Stimulated activated CD8-positive, alpha-beta memory T cell treated with anti-CD3 and anti-CD28 coated beads, Interleukin-15, amount 100 ng/mL, for 4 hours (primary cell): ENCODE measurements at places on chromosomes 7 and 10.

- DNase-seq, result no peak
Observed at GRCh38 chr7:90579181-90579688, 16.9 kb upstream of the CDK14 start.

- DNase-seq, result no peak
Observed at GRCh38 chr10:99540657-99541531, 8.2 kb downstream of the NKX2-3 start.

GRCh38 chr7:111041577-111041976 is 49.4 kb upstream of the LRRN3 start:
- DNase-seq, result no peak

GRCh38 chr10:32125023-32125422 is 68.8 kb upstream of the KIF5B start:
- DNase-seq, result no peak

GRCh38 chr10:99870123-99870730 is 87.8 kb downstream of the ABCC2 start:
- no peak for DNase-seq

DNA sequence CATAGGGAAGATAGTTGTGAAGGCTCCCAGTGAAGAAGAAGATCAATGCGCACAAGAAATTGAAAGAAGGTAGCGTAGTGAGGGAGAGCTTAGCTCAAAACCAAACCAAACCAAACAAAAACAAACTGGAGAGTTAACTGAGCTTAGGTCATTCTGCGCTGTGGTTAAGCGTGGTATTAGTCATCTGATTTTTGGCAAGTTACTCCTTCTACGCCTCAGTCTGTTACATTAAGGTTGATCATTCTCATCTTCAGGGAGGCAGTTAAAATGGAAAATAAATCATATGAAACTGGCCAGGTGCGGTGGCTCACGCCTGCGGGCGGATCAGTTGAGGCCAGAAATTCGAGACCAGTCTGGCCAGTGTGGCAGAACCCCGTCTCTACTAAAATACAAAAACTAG is 259.7 kb downstream of the EXOC4 start:
- DNase-seq, result no peak

GRCh38 chr7:24455813-24456525 is 117.3 kb upstream of the PALS2 start:
- DNase-seq, result no peak

GRCh38 chr7:155106356-155106755 is 36.2 kb downstream of the HTR5A start:
- no peak for DNase-seq

DNA sequence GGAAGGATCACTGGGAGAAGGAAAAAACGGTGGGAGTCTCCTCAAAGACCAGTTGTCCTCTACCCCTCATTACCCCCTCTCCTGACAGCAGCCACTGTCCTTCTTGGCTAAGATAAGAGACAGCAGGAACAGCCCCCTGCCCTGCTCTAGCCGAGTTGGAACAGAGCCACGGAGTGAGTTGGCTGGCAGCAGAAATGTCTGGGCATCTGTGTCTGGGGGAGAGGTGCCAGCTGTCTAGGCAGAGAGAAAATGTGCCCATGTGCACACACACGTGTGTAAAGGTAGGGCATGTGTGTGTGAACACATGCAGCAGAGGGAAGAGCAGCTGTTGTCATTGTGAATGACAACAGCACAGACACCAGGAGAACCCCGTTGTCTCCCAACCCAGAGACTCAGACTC is 9.4 kb upstream of the HILPDA start:
- no peak for DNase-seq

- no peak for DNase-seq
Observed at GRCh38 chr10:74434547-74434946, 283.5 kb downstream of the ADK start.

DNA sequence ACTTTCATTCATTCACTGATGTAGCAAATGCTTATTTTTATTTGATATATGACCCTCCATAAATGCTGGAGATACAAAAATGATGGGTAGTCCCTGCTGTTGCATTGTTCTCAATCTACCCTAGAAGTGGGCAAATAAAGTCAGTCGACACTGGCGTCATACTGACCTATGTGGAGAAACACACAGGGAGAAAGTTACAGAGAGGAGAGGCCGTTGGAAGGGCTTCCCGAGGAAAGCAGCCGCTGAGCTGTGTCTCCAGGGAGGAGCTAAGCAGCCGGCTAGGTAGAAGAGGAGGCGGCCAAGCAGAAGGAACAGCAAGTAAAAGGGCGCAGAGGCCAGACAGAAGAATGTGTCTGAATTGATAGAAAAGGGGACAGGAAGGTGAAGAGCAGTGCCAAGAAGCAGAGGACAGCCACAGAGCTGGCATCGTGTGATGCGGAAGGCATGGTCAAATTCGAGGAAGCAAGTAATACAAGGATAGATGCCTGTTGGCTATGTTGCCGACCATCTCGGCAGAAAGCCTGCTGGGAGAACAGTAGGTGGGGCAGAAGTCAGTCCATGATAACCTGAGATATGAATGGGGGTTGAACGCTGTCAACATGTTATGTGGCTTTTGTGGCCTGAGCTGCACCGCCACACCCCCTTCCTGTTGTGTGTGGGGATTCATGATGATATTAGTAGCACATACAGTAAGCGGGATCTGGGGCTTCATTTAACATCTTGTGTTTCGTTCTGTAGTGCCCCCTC is 25.9 kb downstream of the ST8SIA6 start:
- DNase-seq, result peak; percentile 45

GRCh38 chr7:121500360-121501058 is 104.4 kb upstream of the FAM3C start:
- no peak for DNase-seq

DNA sequence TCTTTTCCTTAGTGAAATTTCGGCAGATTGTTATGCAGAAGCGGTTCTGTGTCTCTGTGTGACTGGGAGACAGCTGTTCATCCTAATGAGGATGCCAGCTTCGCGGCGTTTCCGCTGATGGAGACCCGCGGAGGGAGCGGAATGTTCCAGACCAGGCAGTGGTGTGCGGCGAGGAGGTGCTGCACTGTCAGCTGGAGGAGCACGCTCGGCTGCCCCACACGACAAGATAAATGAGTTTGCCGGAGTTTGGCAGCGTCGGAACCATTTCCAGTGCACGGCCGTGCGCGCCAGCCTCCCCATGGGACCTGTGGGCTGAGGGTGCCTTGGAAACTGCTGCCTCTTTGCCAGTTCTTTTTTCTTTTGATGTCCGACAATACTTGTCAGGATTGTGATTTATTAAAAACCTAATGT is 64.6 kb downstream of the WDR37 start:
- no peak for DNase-seq

DNA sequence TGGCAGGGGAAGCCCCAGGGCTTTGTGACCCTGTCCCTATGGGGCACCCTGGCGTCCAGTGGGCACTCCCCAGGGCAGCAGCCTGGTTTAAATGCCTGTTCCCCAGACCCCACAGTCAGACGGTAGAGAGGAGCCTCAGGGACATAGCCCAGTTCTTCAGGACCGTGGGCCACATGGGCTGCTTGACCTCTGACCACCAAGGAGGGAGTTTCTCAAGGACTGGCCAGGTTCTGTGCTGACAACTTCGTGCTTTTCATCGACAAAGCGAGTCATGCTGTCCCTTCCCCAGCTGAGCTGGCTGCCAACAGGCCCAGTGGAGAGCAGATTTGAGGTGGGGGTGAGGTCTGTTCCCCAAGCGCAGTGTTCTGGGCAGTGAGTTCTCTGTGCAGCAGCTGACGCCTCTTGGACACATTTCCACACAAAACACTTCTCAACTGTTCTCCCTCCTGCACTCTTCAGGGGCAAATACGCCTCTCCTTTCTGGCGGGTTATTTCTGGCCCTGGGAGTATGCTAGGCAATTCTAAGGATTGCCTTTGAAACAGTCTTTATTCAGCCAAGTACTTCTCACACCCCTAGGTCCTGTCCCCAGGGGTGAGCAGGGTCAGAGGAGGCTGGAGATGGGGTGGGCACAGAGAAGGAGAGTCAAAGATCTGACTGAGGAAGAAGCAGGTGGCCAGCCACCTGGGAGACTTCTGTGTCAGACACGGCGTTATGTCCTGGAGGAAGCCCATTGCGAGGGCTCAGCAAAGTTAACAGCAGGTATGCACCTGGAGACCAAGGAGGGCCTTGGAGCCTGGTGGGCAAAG is 57.3 kb upstream of the CAMK2B start:
- DNase-seq, result no peak

GRCh38 chr10:86257683-86258082 is 108.9 kb downstream of the GRID1 start:
- DNase-seq, result no peak

DNA sequence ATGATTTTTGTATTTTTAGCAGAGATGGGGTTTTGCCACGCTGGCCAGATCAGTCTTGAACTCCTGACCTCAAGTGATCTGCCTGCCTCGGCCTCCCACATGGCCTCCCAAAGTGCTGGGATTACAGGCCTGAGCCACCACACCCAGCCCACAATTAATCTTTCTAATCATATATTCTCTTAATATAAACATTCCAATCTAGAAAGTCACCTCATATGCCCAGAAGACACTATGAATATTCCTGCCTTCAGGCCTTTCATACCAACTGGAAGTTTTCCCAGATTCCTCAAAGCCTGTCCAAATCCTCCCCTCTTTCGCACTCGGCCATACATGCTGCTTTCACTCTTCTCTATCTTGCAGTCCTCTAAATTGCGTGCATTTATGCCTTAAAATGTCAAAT is 32.6 kb downstream of the PDZD8 start:
- no peak for DNase-seq

- DNase-seq, result no peak
Observed at GRCh38 chr10:131692686-131693334, 208.0 kb upstream of the PPP2R2D start.

DNA sequence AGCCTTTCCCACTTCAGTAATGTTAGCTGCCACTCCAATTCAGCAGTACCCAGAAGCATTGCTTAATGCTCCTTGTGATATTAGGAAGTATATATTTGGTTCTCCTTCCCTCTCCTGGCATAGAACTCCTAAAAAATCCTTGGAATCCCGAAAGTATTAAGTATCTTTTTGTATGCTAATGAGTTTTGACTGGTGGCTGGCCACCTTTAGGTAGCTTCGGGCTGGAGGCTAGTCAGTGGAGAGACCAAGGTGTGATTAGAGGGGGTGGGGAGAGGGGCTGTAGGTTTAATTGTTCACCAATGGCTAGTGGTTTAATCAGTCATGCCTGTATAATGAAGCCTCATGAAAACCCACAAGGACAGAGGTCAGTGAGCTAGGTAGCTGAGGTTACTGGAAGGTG is 12.2 kb downstream of the COMTD1 start:
- DNase-seq, result no peak

DNA sequence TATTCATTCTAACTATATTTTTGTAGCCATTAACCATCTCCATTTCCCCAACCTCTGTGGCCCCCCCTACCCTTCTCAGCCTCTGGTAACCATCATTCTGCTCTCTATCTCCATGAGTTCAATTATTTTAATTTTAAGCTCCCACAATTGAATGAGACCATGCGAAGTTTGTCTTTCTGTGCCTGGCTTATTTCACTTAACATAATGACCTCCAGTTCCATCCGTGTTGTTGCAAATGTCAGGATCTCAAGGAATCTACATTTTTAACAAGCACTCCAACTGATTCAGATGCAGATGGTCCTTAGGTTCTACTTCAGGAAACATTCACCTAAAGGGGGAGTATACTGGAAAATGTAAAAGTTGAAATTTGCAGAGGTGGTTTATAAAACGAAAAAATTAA is 60.2 kb upstream of the PTPN12 start:
- no peak for DNase-seq

- no peak for DNase-seq
Observed at GRCh38 chr7:115319541-115319940, 397.6 kb downstream of the MDFIC start.

GRCh38 chr7:16561943-16562342 is 35.3 kb downstream of the LRRC72 start:
- no peak for DNase-seq

- peak; percentile 41 for DNase-seq
Observed at GRCh38 chr7:43906331-43907010, at the start of gene URGCP. Gene URGCP (minus strand): TSS chr7:43906596. CDS start chr7:43906575, 21 bp downstream.

GRCh38 chr7:99790407-99790806 is 6.4 kb upstream of the CYP3A4 start:
- no peak for DNase-seq

DNA sequence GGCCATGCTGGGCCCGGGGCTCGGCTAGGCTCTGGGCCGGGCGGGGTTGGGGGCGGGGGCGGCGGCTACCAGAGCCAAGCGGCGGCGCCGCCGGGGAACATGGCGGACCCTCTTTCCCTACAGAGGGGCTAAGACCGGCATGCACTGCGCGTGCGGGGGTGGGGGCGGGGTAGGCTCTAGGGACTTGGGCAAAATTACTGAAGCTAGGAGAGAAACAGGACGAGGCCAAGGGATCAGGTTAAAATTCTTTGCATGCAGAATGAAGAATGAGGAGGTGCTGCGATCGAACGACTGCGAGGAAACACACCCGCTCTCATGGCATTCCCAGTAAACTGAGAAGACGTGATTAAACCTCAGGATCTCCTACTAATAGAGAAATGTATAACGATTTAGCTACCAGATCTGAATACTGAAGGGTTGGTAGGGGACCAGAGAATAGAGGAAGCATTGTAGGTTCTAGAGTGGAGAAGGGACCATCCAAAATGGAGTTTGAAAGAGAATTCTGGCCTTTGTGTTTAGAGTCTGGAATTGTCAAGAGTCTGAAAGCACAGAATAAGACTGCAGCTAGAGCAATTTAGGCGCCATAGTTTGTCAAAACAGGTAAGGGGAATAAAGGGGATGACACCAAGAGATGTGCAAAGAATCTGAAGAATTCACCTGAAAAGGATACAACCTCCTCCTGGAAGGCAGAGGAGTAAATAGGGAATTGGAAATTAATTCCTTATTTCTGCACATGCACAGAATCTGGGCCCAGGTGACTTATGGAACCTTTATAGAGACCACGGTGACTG is at the start of gene PPP3CB:
TSS of gene PPP3CB (minus strand) at position 141 of the 791 bp plus-strand sequence. CDS start at position 6, 135 bp downstream.
- peak; percentile 83 for DNase-seq

DNA sequence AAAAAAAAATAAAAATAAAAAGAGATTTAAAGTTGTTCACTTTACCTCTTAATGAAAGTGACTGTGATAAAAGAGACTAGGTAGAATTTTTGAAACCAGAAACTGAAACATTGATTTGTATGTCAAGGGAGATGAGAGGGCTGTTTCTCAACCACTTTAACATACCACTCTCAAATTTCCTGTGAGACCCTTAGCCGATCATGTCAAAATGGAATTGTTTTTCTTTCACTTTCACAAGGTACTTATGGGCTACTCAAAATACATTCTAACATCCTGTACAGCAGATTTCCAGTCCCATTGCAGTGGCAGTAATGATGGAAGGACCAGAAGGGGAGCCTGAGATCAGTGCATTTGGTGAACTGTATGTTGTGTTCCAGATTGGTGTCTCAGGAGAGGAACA is 261.2 kb downstream of the PPP1R3A start:
- DNase-seq, result no peak

GRCh38 chr7:144955422-144955821 is 119.6 kb upstream of the TPK1 start:
- DNase-seq, result no peak

- no peak for DNase-seq
Observed at GRCh38 chr7:147903536-147904218, 686.9 kb upstream of the C7orf33 start.

DNA sequence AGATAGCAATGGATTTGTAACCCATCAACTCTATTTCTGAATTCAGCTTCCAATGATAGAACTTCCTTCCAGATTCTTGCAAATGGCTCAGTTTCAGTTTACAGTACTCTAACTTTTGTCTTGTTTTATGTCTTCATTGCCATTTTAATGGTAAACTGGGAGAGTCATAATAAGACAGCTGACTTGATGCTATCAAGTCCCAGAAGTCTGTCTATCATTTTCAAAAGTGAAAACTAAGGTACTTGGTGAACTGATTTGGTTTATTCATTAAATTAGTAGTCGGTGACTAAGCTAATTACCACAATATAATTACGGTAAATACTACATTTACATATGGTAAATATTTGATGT is 25.0 kb downstream of the RTKN2 start:
- no peak for DNase-seq
